CD4-positive, alpha-beta T cell treated with Interleukin-15 for 4 hours (primary cell): ENCODE measurements at places on chromosomes 1 and 21.
A peak's percentile ranks its signal among the peaks of the same experiment; 100 is the strongest.

- DNase-seq: no peak
Measured at GRCh38 chr1:183303901-183304300, 114.3 kb downstream of the NMNAT2 start.

DNA sequence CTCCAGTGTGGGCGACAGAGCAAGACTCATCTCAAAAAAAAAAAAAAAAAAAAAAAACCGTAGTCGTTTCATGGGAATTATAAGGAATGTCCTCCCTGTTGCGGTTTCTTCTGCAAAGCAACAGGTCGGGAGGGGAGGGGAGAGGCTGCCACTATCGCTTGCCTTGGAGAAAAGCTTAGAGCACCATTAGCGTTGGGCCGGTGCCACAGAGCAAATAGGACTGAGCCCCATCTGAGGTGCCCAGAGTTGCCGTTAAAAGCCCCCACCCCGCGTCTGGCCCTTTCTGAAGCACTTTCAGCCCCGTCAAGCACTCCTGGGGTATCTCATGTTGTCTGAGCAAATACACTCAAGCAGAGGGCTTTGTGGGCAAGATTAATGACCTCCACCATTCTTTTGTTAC lies 2.2 kb downstream of the RIPPLY3 start:
- no peak for DNase-seq

GRCh38 chr1:216566641-216567205 lies 143.5 kb upstream of the USH2A start:
- no peak for DNase-seq

GRCh38 chr1:211676761-211677160 lies 1.3 kb upstream of the NEK2 start:
- DNase-seq: no peak

GRCh38 chr1:196063952-196064351 lies 544.3 kb downstream of the KCNT2 start:
- DNase-seq: no peak

GRCh38 chr1:92936865-92937264 lies 24.4 kb downstream of the DIPK1A start:
- DNase-seq: no peak

DNA sequence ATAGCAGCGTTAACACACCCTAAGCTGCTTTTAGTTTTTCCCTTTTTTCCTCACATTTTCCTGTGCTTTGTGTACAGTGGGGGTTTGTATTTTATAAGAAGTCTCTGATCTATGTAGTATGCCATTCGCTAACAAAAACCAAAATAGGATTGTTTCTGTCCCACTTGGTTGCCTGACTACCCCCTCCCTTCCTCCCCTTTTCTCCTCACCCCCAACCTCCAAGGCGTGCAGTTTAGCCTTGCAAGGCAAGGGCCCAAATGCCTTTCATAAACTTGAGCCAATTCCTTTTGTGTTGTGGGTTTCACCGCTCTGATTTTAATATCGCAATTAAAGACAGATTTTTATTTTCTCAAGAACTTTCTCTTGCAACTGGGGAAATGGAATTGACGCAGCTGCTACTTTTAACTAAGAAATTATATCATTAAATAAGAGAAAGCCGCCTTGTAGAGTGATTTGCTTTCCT lies 276.9 kb downstream of the TM2D1 start:
- DNase-seq: no peak

DNA sequence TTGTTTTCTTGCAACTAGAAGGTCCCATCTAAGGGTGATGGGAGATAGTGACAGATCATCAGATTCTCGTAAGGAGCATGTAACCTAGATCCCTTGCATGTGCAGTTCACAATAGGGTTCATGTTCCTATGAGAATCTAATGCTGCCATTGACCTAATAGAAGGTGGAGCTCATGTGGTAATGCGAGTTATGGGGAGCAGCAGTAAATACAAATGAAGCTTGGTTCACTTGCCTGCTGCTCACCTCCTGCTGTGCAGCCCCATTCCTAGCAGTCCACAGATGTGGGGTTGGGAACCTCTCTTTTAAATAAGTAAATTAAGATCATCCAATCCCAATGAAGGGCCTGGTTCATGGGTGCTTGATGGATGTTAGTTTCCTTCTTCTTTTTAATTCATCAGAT lies 148.7 kb upstream of the ATP1B1 start:
- DNase-seq: no peak

GRCh38 chr1:5503556-5504363 lies 488.5 kb downstream of the NPHP4 start:
- DNase-seq: no peak

DNA sequence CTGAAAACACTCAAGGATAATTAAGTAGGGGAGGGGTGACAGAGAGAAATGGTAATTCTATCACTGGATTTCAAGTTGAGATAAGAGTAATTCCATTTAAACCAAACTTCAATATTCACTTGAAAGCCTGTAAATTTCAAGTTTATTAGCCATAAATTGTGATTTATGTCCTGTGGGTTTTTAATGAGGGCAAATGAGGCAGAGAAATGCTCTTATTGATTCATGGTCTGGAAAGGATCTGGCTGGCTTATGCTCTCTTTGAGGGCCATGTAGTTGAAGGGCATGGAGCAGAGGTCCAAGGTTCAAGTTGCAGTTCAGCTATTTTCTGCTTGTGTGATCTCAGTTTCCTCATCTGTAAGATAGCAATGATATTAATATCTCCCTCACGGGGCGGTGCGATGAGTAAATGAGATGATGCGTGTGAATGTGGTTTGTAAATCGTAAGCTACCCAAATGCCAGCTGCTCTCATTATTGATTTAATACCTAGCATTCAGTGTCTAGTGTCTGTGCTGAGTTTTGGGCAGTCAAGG lies 12.3 kb downstream of the OLFML3 start:
- DNase-seq: no peak

GRCh38 chr1:35808450-35809113 lies 766 bp downstream of the AGO4 start:
- DNase-seq: peak; percentile 9

- DNase-seq: no peak
Measured at GRCh38 chr21:38440746-38441145, 57.5 kb downstream of the ERG start.

DNA sequence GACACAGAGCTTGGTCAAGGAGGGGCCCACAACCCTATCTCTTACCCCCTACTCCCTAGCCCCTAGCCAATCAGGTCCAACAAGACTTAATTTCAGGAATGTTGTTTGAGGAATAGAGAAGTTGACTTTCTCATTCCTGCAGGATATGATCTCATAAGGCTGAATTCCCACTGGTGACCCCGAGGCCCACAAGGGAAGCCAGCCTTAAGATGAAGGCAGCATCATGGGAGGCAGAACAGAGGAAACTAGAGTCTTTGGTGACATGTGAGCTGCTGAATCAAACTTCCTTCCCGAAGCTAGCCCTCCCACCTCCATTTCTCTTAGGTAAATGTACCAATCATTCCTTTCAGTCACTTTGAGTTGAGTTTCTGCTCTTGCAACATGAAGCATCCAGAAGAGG lies 9.1 kb upstream of the PDIK1L start:
- DNase-seq: no peak

DNA sequence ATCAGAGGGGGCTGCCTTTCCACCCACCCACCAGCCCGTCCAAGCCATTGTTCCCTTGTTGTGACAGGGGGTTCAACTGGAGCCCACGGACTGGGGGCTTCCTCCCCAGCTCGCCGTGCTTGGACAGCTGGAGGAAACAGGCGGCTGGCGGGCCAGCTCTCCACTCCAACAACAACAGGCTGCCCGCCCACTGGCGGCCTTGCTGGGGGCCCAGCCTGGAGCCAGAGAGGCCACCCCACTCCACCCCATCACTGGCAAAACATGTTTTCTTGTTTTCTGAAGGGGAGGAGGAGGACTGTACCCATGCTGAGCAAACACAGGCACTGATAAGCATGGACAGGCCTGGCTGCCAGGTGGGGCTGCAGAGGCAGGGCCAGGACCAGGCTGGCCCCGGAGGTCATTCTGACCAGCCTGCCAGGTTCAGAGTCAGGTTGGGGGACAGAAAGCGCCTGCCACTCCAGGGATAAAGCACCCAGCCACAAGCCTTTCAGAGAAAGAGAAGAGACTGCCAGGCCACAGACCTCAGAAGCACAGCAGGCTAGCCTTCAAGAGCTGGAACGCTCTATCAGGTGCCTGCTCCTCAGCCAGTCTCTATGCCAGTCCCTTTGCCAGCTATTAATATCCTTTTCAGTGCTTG lies 32.8 kb downstream of the GJA4 start:
- DNase-seq: no peak

DNA sequence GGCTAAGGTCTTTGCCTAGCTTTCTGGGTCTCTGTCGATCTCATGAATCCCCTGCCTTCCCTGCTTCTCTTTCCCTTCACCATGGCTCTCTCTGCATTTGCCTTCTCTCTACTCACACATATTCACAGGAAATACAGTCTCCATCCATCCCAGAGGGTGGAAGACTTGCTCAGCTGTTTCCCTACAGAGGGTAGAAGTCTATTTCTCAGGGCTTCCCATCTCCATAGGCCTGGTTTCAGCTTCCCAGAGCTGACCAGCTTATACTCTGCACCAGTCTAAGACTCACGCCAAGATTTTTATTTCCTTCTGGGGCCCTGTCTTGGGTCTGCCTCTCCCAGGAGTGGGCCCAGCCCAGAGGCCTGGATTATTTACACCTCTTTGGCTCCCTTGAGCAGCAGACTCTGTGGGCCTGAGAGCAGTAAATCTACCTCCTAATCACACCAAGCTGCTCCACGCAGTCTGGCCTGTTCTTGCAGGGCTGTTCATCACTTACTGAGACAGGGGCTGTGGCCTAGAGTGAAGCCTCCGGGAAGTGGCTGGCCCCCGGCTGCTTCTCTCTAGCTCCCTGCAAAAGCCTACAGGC lies 102.5 kb downstream of the PLXNA2 start:
- DNase-seq: no peak

DNA sequence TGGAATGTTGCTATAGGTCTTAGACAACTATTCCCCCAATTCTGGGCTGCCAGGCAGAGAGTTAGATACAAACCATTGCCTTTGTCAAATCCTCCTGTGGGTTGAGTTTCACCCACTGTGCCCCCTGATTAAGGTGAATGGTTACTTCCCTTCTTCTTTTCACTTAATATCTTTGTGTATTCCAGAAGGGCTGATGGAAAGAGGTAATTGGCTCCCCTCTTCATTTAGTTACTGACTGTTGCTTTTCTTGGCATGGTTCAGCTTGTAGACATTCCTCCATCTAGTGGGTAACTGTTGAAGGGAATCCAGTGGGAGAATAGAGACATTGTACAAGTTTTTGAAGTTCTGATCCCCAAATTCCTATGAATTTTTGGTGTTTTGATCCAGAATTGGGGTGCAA lies 43.8 kb upstream of the MACF1 start:
- DNase-seq: no peak

DNA sequence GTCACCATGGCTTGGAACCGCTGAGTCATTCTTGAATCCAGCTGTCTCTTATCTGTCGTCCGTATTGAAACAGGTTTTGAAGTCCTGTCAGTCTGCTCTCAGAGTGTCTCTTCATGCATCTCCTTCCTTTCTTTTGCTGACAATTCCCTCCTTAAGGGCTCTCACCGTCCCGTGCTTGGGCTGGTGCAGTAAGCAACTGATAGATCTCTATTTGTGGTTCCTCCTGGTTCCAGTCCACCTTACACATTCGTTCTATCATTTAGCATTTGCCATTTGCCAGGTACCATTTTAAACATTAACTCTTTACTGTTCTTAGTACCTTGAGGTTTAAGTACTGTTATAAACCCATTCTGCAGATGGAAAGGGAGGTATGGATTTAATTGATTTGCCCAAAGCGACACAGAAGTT lies 88.9 kb downstream of the DYRK1A start:
- no peak for DNase-seq
